ENCODE measurements at places on chromosomes 16 and 17. TPM values are rescaled to one million over a fixed set of nuclear protein-coding genes. Genes with fewer than 3 reads are reported as not detected.

DNA sequence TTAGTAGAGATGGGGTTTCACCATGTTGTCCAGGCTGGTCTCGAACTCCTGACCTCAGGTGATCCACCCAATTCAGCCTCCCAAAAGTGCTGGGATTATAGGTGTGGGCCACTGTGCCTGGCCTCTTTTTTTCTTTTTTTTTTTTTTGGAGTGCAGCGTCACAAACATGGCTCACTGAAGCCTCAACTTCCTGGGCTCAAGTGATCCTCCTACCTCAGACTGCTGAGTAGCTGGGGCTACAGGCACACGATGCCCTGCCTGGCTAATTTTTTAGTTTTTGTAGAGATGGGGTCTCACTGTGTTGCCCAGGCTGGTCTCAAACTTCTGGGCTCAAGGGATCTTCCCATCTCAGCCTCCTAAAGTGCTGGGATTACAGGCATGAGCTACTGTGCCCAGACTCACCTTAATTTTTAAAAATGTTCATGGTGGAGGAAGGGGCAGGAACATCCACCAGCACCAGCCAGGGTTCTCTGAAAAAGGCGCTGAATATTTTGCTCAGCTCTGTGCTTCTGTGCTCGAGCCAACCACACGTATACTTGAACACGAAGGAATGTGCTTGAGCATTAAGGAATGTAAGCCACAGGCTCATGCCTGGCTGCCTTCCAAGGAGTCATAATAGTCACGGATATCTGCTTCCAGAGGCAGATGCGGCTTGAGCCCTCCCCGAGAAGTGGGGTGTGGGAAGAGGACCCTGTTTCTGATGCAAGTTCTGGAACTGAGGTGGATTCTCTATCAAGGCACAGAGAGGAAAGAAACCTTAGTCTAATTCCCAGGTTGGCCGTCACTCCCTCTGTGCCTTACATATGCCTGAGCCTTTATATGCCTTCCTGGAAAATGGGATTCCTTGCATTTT lies 65.5 kb upstream of the CREBBP start:
- peak; percentile 79 for DNase-seq

DNA sequence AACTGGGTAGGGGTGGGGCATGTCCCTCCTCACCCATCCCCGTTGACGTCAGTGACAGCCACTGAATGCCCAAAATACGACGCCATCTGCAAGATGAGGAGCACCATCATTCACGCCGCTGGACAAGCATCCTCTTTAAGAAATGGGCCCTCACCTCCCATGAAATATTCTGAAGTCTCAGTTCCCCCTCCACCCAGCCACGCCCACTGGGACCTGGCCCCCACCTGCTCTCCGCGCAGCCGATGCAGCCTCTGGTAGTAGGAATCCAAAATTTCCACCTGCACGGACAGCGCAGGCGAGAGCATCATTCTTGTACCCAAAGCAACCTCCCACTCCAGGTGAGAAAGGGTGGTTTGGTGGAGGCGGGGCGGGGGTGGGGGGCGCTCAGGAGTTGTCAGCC lies 5.6 kb downstream of the ITGA2B start:
- no peak for DNase-seq

GRCh38 chr17:56064506-56064905 lies 88.8 kb upstream of the ANKFN1 start:
- DNase-seq, result no peak

- no peak for DNase-seq
Observed at GRCh38 chr17:7852919-7853690, 1.8 kb upstream of the TMEM88 start.

GRCh38 chr17:20127360-20128035 lies 118.3 kb downstream of the SPECC1 start:
- DNase-seq, result no peak

- no peak for DNase-seq
Observed at GRCh38 chr16:2472488-2472864, 1.4 kb downstream of the NTN3 start.

DNA sequence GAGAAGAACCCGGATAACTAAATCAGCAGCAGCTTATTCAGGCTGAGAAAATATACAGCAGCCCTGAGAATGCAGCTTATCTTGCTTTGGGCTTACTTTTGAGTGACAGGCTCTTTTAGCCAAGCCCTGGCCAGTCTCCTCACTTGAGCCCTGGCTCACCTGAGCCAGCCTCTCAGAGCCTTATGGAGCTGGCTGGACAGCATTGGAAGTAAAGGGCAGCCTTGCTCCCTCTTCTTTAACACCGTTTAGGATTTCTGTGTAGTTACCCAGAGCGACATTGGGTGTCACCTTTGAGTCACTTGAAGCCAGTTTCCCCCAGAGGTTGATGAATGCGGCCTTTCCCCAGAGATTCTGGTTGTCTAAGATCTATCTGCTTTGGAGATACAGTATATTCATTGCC lies 7.7 kb upstream of the NPIPB2 start:
- DNase-seq, result peak; percentile 18

GRCh38 chr17:79183293-79184158 lies 108.9 kb downstream of the ENGASE start:
- peak; percentile 31 for DNase-seq

- no peak for DNase-seq
Observed at GRCh38 chr16:70801611-70802010, 653 bp upstream of the VAC14 start.

GRCh38 chr17:2863204-2863603 lies 67.0 kb downstream of the RAP1GAP2 start:
- DNase-seq, result no peak

DNA sequence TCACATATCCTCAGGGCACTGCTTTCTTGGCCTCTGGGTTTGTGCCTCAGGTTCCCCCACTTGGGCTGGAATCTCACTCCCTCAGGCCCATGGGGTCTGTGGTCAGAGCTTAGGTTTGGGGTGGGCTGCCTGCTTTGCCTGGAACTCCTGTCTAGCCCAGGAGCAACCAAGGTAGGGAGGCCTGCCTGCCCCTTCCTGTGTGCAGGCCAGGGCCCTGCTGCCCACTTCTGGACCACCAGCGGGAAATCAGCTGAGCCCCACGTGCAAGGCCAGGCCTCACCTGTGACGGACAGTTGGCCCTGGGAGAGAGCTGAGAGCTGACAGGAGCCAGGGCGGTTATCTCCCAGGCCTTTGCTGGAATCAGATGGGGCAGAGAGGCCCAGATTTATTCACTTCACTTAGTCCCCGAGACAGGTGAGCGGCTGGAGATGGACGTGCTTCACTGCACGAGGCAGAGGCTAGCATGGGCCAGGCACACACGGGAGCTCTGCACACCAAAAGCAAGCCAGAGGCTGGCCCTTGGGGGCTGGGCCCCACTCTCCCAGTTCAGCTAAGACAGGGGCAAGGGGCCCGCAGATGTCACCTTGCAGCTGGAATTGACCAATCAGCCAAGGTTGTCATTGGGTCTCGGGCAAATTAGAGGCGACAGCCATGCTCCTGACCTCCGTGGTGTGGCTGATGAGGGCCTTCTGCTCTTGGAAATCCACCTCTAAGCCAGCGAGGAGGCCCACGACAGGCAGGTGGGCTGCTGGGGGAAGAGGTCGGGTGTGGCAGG lies 49.9 kb upstream of the DOC2B start:
- DNase-seq, result no peak

DNA sequence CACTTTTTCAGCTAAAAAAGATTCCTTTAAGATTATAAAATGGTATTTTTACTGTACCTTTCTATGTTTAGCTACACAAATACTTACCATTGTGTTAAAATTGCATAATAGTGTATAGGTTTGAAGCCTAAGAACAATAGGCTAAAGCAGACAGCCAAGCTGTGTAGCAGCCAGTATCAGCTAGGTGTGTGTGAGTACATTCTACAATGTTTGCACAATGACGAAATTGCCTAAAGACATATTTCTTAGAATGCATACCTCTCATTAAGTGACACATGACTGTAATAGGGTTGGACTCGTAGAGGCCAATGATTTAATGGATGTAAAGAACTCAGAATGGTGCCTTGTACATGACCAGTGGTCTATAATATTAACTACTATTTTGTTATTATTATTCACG lies 1.9 kb upstream of the MT1B start:
- DNase-seq, result peak; percentile 89

GRCh38 chr17:44314869-44315661 lies 6.7 kb downstream of the RUNDC3A start:
- peak; percentile 59 for DNase-seq

DNA sequence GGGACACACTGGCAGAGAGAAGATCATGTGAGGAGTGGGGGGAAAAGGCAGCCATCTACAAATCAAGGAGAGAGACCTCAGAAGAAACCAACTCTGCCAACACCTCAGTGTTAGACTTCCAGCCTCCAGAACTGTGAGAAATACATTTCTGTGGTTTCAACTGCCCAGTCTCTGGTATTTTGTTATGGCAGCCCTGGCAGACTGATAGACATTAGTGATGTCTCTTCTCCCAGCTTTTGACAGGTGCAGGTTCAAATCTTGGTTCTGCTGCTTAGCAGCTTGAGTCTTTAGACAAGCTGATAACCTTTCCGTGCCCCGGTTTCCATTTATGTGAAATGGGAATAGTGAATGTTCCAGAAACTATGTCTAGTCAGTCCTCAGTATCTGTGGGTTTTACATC lies 199.5 kb downstream of the SNX29 start:
- no peak for DNase-seq

- DNase-seq, result peak; percentile 93
Observed at GRCh38 chr17:3004150-3004801, 59.1 kb downstream of the OR1D5 start.

GRCh38 chr17:13086142-13086769 lies 68.4 kb upstream of the ELAC2 start:
- DNase-seq, result no peak

GRCh38 chr17:52546990-52547389 lies 388.5 kb upstream of the CA10 start:
- no peak for DNase-seq

GRCh38 chr17:50375858-50376538 lies 3.0 kb downstream of the EME1 start:
- no peak for DNase-seq

DNA sequence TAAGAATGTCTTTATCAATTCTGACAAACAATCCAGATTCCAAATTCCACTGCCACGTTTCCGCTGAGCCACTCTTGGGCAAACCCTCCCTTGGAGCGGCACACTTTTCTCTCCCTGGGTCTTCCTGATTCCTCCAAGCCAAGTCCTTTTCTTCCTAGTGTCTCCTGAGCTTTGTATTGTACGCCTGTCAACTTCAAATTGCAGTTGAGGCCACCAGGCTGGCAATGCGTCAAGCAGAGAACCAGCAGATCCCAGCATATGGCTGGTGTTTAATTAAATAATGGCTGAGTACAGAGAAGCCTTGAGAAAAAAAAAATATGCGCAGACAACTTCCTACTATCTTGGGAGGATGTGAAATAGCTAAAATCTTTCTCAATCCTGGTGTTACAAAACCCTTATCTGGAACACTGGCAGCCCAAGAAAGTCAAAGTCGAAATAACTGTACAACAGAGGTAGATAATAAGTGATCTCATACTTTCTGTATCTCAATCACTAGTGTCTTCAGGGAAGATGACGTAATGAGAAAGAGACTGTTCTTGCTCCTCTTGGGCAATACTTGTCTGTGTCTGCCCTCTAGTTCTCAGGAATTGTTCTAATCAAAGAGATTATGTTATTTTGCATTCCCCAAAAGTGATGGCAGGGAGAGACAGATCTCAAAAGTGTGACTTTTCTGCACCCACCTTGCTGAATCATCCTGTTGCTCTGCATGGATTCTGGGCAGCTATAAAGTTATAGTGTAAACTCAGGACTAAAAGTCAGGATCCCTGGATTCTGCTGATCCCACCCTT lies 15.0 kb downstream of the SMIM36 start:
- DNase-seq, result peak; percentile 67

- no peak for DNase-seq
Observed at GRCh38 chr16:83903751-83904150, 4.8 kb downstream of the MLYCD start.

DNA sequence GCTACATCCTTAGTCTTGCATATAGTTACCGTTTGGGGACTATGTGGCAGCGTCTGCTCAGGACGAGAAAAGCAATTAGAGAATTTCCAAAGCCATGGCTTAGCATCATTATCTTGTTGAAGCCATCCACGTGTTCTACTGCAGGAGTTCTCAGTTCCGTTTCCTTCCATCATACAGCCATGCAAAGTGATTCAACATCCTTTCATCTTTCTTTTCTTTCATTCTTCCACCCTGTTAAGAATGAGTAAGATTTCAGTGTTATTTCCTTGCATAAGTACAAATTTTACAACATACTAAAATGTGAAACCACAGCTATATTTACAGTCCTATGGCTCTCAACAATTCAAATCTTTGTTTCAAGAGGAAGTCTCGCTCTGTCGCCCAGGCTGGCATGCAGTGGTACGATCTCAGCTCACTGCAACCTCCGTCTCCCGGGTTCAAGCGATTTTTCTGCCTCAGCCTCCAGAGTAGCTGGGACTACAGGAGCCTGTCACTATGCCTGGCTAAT lies 3.8 kb downstream of the MARF1 start:
- no peak for DNase-seq

DNA sequence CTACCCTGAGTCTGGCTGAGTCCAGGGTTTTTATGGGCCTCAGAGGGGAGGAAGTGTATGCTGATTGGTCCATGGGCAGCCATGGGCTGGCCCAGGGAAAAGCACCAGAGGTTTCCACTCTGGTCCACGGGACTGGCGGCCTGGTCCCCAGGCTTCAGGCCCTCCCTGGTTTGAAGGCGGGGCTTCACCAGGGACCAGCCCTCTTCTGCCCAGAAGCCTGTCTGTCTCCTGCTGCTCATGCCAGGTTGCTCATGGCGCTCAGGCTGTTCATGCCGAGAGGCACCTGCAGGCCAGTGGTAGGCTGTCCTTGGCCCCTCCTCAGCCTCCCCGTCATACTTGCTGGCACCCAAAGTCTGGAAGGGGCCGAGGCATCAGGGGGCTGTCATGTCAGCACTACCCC lies 45.0 kb upstream of the CLEC19A start:
- no peak for DNase-seq

GRCh38 chr16:35409503-35409902 lies 1950.1 kb downstream of the TP53TG3F start:
- no peak for DNase-seq

IKZF3 gene
- polyA plus RNA-seq, result not detected

NR1D1 gene
- 7.9 TPM for polyA plus RNA-seq

ATP2C2 gene
- not detected for polyA plus RNA-seq

KRT20 gene
- polyA plus RNA-seq, result not detected

ALOX12 gene
- polyA plus RNA-seq, result 0.53 TPM

CCL8 gene
- polyA plus RNA-seq, result not detected

MEIOB gene
- not detected for polyA plus RNA-seq

CD300E gene
- polyA plus RNA-seq, result not detected

TBC1D3D gene
- polyA plus RNA-seq, result 0.27 TPM

BIRC5 gene
- 52.0 TPM for polyA plus RNA-seq

CLN3 gene
- polyA plus RNA-seq, result 23.5 TPM

ACSM2A gene
- polyA plus RNA-seq, result not detected

All from mammary epithelial cell (primary cell).